ENCODE measurements at places on chromosomes 7 and 10. TPM values are rescaled to one million over a fixed set of nuclear protein-coding genes. Genes with fewer than 3 reads are reported as not detected.

OR6B1 gene
- not detected for total RNA-seq

RAPGEF5 gene
- 10.2 TPM for total RNA-seq

MALRD1 gene
- not detected for total RNA-seq

HOXA6 gene
- 0.96 TPM for total RNA-seq

SLC39A12 gene
- total RNA-seq = not detected

GRCh38 chr10:87671139-87671815, 11.6 kb downstream of the PAPSS2 start:
- no peak for DNase-seq

DNA sequence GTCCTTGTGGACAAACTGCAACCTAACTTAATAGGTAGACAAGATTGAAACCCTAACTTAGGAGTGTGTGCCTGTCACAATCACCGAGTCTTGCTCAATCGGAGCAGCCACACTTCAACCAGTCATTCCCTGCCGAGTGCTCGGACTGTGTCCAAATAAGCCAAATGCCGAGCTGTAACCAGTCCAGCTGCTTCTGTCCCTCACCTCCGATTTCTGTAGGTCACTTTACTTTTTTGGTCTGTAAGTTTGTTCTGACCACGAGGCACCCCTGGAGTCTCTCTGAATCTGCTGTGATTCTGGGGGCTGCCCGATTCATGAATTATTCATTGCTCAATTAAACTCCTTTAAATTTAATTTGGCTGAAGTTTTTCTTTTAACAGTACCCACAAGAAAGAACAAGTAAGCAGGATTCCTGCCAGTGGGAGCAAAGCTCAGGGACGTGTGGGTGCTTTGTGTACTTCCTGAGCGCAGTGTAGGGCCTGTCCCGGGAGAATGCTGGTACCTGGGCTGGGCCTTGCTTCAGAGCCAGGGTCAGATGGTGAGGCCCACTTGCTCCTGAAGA, 140.1 kb downstream of the ACTR3B start:
- no peak for DNase-seq

- no peak for DNase-seq
Measured at GRCh38 chr7:34104115-34104514, 198.8 kb downstream of the BMPER start.

- peak; percentile 6 for DNase-seq
Measured at GRCh38 chr10:51427758-51428157, 271.6 kb downstream of the CSTF2T start.

DNA sequence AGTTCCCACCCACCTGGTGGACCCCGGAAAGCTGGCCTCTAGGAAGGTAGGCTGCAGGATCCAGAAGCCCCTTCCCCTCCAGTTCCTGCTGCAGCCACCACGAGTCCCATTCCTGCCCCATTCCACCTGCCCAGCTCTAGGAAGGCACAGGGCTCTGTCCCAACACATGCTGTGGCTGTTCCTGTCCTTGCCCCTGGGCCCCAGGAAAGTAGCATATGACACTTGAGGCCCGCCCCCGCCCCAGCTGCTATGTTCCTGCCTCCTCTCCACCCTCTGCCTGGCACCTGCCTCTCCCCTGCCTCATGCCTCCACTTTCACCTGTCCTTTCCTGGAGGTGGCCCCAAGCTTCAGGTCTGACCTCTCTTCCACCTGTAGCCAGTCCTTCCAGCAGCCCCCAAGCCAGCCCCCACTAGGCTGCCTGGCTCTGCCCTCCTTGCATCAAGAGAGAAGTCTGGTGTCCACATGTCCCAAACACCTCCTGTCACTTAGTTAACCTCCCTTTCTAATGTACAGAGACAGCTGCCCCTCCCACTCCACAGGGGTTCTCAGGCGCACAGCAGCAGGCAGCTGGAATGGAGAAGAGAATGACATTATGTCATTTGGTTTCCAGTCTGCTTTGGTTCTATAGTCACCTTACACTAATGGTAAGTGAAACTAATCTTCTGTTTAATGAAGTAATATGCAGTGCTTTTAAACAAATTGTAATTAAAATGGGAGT, 22.7 kb downstream of the YKT6 start:
- DNase-seq = no peak

DNA sequence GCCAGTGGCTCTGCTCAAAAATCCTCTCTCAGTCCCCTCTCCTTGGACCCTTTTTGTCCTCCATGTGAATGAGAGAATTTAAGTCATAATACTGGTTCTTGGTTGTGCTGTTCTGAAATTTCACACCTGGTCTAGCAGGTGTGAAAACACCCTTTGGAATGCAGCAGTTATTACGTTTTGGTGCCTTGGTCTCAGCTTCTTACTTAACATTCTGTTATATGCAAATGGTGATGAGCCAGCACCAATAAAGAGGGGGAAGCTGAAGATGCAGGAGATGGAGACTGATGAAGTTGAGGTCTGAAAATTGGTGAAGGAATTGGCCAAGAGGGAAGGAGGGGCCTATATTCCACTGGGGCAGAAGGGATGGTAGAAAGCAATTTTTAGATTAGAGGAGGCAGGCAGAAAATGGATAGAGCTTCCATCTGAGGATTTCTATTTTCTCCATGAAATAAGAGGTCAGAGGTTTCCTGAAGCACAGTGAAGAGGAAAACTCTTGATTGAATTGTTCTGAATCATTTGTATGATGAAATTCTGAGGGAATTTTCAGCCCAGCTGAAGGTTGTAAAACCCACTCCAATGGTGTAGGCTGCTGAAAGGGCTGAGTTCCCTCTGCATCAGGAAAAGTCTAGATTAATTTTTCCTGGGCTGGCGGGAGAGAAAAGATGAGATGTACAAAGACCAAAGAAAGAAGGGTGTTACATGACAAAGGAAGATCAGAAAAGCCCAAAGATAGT, 94.0 kb upstream of the FAM180A start:
- DNase-seq = no peak

DNA sequence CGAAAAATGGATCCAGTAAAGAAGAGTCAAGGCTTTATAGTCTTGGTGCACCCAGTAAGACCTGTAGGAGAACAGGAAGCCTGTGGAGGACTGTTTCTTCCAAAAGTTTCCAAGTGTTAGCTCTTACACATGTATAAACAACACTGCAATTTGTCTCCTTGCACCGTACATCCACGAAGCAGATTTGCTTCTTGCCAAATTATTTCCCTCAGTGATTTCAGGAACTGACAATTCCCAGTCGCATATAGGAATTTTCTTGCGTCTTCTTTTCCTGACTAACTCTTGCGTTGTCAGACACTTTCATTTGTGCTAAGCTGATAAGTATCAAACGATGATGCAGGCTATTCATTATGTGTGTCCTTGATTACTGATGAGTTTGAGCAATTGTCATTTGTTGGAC, 182.1 kb downstream of the PKD1L1 start:
- DNase-seq = no peak

DNA sequence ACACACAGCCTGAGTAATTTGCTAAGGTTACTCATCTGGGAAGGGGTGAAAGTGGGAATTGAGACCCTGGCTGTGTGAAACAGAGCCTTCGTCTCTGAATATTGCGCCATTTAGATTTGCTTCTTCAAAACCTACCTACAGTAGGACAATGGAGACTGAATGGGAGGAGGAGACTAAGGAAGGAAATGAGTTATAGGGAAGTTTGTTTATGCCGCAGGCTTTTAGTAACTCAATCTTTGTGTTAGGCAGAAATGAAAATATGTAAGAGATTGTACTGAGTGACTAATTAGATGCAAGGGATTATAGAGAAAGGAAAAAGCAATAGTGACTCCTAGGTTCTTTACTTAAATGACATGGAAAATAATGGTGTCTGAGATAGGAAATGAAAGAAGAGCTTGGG, 80.2 kb downstream of the KCND2 start:
- DNase-seq = no peak

GRCh38 chr7:22879280-22879679, 56.6 kb upstream of the TOMM7 start:
- DNase-seq = no peak

DNA sequence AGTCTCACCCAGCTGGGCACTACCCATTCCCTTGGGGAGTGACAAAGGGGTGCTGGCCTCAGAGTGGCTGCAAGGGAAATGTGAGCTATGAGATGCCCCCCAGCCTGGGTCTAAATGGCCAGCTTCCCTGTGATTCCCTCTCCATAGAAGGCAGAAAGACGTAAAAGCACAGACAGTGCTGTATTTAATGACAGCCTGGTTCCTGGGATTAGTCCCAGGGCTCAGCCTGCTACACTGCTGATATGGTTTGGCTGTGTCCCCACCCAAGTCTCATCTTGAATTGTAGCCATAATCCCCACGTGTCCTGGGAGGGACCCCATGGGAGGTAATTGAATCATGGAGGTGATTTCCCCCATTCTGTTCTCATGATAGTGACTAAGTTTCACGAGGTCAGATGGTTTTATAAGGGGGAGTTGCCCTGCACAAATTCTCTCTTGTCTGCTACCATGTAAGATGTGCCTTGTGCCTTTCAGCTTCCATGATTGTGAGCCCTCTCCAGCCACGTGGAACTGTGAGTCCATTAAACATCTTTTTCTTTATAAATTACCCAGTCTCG, 23.9 kb upstream of the CALN1 start:
- no peak for DNase-seq
